ENCODE measurements at places on chromosomes 7 and 10. TPM values are rescaled to one million over a fixed set of nuclear protein-coding genes. Genes with fewer than 3 reads are reported as not detected.

- DNase-seq, result peak; percentile 70
Measured at GRCh38 chr7:44322631-44323363, 2.6 kb downstream of the CAMK2B start.

DNA sequence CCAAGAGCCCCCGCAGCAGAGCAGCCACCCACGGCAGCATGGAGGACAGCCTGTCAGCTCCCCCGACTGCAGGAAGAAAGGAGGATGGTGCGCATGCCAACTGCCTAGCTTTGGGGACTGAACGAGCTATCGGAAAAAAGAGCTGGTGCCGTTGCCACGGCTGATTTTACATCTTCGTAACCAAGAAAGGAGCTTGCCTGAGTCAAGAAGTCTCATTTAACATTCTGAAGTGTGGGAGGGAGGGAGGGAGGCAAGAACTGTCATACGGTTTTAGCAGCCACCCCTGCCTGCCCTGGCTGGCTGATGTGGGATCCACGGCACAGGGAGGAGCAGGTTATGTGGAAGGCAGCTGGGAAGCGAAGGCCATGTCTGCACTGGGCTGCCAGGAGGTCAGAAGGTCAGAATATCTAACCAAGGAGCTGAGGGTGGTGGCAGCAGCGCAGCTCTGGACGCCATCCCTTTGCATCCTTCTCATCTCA, 74.7 kb upstream of the CAMK2B start:
- DNase-seq, result no peak

GRCh38 chr10:22228167-22228938, 10.5 kb upstream of the EBLN1 start:
- no peak for DNase-seq

GRCh38 chr10:49055221-49055849, 60.0 kb downstream of the VSTM4 start:
- no peak for DNase-seq

Gene CDHR3
- 2.5 TPM for total RNA-seq

Gene CELF2
- 3.0 TPM for total RNA-seq

Gene PIK3AP1
- 38.5 TPM for total RNA-seq

Measured in adrenal gland (tissue), 19 donors.